NCI-H2171 treated with DMSO at 0.1 percent for 48 hours (cell line): ENCODE measurements at places on chromosomes 2 and 18.

- DNase-seq = no peak
Observed at GRCh38 chr2:177675825-177676224, 283.3 kb downstream of the AGPS start.

DNA sequence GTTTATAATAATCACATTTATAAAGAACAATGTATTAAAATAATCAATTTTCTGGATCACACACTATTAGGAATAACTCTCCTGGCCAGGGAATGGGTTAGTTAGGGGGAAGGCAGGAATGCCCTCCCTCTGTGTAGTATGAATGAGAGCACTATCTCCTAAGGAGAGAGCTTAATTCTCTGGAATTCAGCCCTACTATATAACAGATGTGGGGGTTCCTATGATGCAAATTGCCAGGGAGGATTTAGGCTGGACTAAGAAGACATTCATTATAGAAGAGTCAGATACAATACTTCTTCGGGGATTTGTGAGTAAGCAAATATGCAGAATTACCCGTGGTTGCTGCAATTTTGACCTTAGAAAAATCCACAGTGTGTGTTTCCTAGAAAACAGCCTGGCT, 250.1 kb upstream of the VRK2 start:
- no peak for DNase-seq

DNA sequence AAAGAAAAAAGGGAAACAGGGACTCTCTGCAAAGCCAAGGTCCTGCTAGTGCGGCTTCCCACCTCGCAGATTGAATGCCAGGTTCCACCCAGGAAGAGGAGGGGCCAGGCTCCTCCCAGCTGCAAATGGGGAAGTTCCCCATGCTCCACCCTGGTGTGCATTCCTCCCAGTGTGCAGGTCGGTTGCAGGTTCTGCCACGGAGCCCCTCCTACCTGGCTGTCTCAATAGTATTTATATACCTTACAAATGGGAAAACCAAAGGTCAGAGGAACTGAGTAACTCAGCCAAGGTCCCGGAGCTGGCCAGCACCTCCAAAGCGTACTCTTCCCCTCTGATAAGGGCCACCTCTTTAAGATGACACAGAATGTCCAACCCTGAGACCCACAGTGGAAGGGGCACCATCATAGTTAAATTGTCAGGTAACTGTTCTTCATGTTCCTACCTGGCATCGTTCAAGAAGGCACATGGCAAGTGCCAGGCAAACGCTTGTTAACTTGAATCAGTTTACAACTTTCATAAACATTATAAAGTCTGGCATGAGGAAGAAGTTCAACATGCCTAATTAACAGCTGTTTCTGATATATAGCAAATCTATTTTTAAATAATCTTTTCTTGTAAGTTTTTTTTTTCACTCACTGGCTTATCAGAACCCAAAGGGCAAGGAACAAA, 35.5 kb downstream of the POU3F3 start:
- DNase-seq = no peak

- no peak for DNase-seq
Observed at GRCh38 chr2:19714926-19715325, 186.9 kb downstream of the TTC32 start.

GRCh38 chr2:240151477-240152031, 11.1 kb upstream of the OTOS start:
- no peak for DNase-seq

- DNase-seq = no peak
Observed at GRCh38 chr2:109623297-109623696, 9.1 kb downstream of the SOWAHC start.

GRCh38 chr2:233462202-233462785, 104.3 kb downstream of the USP40 start:
- DNase-seq = no peak

GRCh38 chr18:79354350-79354749, 41.4 kb upstream of the NFATC1 start:
- no peak for DNase-seq

GRCh38 chr2:19000776-19001175, 357.6 kb downstream of the OSR1 start:
- no peak for DNase-seq

DNA sequence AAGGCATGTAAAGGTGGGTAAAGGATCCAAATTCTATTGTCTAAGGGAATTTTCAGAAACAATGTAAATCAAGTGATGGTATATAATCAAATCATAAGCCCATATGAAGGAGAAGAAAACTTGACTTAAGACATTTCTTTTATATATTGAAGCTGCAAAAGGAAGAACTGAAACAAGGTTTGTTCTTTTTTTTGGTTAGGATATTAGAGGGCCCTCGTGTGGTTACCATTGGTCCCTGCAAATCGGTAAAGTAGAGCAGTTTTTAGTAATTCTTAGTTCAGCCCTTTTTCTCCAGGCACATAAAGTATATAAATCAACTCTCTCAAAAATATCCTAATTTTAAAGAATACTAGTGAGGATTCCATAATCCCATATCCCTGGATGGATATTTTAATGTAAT, 105.6 kb upstream of the STK17B start:
- DNase-seq = no peak

DNA sequence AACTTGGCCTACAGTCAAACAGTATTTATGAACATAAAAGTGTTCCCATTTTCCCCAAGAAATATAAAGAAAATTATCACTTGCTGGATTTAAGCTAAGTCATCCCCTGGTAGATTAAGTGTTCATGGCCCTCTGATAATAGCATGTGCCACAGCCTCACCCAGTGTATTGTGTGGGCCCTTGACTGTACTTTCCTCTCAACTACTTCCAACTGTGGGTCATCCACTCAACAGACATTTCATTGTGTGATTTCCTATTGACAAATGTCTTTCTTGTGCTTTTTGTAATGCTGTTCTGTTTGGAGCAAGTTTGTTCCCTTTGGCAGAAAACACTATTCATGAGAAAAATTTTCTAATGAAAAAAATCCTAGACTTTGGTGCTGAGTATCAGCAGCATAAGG, 48.4 kb upstream of the TMEM17 start:
- no peak for DNase-seq

DNA sequence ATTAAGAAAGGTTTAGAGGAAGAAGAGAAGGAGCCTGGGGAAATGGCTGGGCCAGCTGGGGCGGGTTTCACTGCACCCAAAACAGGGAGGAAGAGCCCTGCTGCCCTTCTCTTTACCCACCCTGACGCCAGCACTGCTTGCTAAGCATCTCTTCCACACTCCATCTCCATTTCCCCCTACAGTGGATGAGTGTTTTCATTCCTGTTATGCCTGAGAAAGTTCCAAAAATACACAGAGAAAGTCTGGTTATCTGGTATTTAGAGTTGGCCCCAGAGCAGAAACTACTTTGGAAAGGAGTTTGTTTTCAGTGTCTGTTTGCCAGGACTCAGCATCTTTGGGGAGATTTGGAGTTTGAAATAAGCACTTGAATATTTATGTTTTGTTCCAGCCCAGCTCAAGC, 451.0 kb downstream of the SLC4A3 start:
- no peak for DNase-seq

DNA sequence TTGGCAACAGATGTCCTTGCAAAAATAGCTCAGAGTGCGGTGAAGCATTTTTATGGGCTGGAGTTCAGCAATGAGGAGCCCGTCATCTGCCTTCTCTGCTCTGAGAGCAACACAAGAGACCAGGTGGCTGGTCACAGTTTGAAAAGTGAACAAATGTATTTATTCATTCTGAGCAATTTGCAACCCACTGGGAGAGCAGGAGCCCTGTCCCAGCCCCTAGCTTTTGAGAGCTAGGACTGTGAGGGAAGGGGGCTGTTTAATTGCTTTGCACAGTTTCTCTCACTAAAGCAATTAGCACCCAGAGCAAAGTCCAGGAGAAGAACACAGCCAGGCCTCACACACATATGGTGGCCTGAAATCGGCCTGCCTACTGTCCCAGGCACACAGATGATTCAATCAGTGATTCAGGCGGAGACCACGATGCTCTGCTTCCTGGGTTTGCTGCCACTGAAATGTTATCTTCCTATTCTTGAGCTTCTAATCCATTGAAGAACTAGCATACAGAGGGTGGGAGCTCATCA, 646.1 kb upstream of the ACVR2A start:
- peak; percentile 87 for DNase-seq

GRCh38 chr18:7497081-7497480, 70.0 kb upstream of the PTPRM start:
- DNase-seq = no peak
